ENCODE measurements at places on chromosomes 3 and 15.

DNA sequence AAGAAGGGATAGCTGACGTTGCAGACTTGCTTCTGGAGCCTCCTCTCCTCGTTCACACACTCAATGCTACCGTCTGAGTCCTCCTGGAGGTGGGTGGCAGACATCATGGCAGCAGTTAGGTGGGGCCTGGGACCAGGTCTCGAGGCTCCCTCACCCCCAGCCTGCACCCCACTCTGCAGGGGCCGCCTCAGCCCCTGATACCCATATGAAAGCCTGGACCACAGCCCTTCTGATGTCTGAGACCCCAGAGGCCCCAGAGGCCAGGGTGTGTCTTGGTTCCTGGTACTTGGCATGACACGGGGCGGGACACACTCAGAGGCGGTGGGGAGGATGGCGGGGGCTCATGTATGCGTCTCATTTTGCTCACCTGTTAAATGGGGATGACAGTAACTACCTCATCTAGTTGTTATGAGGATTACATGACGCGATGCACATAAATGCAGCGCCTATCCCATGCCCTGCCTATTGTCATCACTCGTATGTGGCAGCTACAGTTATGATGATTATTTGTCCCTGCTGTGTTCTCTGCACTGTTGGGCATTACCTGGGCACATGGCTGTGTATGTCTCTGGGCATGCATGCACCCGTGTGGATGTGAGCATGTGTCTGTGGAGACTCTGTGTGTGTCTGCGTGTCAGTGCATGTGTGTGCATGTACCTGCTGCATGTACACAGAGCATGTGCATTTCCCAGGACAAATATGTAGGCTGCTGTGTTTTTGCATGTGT lies 39.9 kb downstream of the FEM1B start:
- DNase-seq: no peak

DNA sequence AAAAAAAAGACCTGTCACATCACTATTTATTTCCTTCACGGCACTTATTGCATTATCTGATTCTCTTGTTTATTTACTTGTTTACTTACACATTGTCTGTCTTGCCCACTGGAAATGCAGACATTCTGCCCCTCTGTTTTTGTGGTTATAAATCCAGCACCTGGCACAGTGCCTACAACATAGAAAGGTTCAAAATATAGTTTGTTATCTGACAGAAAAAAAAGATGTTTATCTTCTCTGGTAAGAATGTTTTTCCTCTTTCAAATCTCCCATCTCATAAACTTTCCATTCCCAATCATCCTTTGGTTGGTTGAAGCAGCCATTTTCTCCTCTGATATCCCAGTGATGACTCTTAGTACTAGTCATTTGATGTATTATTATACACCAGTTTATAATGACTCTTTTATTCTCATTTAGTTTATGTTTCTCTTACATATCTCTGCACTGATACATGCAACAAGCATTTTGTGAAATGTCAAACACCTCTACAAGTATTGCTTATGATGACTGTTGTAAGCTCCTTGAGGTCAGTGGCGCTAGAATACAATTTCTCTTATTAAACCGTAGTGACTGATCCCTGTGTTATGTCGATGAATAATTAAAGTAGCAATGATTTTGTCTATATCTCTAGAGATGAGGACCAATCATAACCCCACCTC lies 398.4 kb upstream of the TBL1XR1 start:
- DNase-seq: no peak

- DNase-seq: no peak
Observed at GRCh38 chr15:37134699-37135131, 34.4 kb upstream of the MEIS2 start.

DNA sequence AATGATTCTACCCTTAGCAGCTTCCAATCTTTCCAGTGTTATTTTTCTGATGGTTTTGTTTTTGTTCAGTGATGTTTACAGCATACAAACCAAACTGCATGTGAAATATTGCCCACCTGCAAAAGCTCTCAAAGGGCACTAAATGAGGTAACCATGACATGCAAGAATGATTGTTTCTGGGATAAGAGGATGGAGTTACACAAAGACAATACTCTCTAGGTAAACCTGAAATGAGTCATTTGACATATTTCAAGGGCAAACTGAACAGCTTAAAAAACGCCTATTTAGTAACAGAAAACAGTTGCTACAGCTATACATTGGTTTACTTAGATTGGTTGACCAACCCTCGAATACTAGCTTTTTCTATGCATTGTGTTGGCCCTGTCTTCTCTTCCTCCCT lies 481.7 kb downstream of the ZPLD1 start:
- DNase-seq: no peak

DNA sequence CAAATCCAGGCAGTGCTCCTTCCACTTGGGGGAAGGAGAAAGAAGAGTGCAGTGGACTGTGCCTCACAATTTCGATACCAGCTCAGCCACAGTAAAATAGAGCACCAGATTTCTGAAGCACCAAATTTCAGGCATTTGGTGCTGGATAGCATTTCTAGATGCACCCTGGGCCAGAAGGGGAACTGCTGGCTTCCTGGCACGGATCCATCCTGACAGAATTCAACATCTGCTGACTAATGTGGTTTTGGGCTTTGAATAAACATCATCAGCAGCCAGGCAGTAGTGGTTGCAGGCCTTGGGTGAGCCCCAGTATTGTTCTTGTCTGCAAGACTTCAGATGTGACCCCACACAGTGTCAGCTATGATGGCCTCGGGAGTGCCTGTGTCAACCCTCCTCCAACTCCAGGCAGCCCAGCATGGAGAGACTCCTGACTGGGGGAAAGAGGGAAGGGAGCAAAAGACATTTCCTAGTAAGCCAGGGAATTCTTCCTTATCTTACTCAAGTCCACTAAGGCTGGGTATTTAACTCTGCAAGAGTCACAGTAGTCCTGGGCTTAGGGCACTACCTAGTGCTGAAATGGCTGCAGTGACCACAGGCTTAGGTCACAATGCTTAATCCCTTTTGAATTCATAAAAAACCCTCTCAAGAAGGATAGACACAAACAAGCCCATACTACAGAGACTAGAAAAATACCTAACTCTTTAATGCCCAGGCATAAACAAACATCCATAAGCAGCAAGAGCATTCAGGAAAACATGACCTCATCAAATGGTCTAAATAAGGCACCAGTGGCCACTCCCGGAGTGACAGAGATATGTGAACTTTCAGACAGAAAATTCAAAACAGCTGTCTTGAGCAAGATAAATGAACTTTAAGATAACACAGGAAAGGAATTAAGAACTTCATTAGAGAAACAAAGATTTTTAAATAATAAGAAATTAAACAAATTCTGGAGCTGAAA lies 74.7 kb downstream of the SPATA16 start:
- no peak for DNase-seq

DNA sequence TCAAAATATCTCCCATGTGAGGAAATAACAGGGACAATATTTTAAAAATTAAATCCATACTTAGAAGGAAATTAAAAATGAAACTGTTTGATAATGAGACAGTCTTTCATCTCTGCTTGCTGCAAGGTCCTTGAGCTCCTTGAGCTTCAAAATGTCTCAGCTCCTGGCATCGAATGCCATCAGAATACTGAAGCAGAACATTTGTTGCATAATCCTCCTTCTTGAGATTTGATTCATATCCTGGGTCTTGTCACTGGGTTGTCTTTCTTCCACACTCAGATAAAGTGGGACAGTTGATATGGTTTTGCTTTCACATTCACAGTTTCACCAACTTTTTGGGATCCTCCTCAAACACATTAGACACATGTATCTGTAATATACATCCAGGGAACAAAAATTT lies 27.8 kb downstream of the COL8A1 start:
- DNase-seq: no peak

DNA sequence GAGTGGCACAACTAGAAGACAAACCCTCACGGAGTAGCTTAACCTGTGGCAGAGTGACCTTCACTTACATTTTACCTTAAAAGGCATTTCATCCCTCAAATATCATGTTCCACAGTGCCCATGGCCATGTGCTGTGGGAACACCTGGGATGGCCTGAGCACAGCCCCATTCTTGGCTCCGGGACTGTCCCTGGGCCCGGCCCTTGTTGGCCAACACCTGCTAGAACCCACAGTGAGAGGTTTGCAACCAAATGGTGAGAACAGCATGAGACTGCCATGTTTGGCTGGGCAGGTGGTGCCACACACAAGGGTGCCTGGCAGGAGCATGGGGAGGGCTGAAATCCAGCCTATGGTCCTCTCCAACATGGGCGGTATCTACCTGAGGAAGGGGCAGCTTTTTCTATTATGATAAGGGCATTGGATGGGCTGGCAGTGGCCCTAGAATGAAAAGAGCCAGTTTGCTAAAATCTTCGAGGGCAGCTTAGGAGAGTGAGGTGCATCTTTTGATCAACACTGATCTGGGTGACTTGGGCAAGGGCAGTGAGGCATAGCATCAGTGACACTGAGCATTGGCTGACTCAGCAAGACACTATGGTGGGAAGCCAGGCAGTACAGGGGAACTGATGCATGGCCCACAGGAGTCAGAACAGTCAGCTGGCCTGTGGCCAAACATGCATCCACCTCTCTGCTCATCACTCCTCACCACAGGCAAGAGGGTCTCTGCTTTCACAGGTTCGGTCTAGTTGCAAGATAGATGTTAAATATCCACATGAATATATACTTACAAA lies 53.9 kb downstream of the SYNM start:
- no peak for DNase-seq

GRCh38 chr15:79451361-79451999 lies 19.3 kb downstream of the MINAR1 start:
- no peak for DNase-seq

GRCh38 chr3:16136055-16136454 lies 38.4 kb upstream of the GALNT15 start:
- DNase-seq: no peak

DNA sequence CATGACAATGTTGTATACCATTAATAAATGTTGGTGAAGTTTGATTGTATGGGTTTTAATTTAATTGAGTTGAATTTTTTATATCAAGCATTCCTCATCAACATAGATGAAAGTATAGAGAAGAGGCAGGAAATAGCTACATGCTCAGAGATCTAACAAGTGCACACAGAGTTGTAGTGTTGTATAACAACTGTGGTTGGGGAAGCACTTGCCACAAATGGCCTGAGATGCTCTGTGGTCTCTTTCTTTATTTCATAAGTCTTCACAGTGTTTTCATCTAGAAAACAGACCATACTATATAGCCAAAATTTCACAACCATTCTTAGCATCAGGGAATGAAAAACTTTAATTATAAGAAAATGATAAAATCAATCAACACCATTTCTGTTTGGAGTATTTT lies 682.6 kb upstream of the NECTIN3 start:
- DNase-seq: no peak

DNA sequence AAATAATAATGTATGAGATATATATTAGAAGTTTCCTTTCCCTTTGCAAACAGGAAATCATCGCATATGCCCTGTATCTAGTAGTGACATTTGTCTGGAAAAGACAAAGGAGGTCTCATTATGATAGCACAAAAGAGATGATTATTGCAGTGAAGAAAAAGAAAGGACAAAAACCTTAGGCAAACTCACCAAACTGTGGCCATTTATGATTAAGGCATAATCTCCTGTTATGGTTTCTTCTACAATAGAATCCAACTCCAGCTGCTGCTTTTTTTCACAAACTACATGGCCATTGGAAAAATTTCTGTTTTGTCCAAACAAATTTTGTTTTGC lies 218.2 kb downstream of the ATP8B4 start:
- no peak for DNase-seq

DNA sequence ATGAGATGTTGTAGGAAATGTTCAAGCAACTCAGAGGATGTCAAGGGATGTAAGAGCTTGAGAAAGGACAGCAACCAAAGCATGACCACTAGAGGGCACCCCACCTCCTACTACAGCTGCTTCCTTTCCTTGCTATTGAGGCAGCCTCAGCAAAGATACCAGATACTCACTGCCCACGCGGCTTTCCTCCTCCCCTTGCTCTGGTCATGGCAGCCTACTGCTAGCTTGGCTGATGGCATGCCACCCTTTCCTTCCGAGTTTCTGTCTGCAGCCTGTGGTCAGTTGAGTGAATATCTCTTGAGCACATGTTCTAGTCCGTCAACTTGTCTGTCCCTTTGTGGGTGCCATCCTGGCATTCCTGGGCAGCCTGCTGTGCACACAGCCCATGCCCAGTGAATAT lies 4.4 kb upstream of the CXCR6 start:
- peak; percentile 85 for DNase-seq

DNA sequence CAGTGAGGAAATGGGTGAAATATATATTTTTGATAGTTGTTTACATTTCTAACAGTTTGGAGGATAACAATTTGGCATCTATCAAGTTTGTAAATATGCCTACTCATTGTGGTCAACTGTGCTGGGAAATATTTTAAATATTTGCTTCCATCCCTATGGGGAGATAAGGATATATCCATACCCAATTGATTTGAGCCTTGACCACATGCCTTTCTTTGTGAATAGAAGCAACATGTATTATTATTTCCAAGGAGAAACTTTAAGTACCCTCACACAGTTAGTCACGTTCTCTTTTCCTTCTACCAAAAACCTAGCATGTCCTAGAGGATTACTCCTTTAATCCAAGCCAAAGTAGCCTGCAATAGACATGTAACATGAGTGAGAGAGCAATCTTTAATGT lies 245.4 kb upstream of the CBLB start:
- no peak for DNase-seq

DNA sequence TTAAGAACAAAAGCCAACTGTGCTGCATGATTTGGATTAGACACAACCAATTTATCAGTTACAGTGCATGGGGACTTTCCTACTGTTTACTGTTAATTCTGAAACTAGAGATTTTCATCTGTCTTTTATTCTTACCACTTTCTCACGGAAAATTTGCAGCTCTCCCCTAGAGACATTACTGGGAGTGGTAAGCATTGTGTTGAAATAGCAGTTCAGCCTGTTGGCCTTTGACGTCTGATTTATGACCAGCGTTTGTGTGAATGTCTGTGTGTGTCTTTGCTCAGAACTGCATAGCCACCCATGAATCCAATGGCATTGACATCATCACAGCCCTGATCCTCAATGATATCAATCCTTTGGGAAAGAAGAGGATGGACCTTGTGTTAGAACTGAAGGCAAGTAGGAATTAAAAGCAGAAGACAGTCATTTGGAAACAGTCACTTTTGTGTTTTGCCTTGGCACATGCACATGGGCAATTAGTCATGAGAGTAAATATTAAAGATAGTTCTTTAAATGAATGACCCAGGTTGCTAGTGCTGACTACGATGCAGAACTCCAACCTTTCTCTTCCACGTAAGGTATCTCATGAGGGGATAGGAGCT lies 202.2 kb upstream of the BHLHE40 start:
- DNase-seq: no peak
